ENCODE measurements at places on chromosomes 13 and 19.

DNA sequence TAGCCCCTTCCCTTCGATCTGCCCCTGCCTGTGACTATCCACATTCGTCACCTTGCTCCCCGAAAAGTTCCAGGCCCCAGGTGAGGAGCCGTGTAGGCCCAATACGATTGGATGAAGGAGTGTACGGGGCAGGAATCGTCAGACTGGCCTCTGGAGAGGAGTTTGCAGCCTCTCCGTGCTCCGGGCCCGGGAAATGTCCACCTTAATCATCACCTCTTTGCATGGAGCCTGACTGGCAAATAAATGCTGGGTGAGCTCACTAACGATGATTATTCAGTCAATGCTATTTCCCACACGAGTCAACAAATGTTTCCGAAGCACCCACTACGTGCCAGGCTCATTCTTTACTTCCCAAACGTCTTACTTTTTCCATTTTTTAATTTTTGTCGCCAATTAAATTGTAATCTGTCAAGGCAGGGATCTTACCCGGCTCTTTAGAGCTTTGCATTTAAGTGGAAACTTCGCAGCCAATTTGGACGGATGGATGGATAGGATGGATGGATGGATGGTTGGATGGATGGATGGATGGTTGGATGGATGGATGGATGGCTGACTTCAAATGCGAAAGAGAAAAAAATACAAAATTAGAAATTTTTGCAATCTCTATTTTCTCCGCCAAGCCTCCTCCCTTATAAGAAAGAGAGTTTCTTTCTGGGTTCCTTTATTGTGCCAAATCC, 45.8 kb downstream of the TGDS start:
- DNase-seq = no peak

DNA sequence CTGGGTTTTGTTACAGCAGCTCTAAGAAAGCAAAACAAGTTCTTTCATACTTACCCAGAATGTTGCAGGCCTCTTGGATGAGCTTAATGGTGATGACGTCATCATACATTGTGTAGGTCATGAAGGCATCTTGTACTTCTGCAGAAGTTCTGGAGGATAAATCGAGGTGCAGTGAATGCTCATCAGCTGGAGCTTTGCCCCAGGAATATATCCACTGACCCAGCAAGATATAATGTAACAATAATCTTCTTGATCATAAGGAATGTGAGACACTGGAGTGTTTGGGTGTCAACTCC, 63.0 kb downstream of the C13orf42 start:
- no peak for DNase-seq

- DNase-seq = no peak
Observed at GRCh38 chr19:10780368-10780767, 55.6 kb downstream of the TMED1 start.

DNA sequence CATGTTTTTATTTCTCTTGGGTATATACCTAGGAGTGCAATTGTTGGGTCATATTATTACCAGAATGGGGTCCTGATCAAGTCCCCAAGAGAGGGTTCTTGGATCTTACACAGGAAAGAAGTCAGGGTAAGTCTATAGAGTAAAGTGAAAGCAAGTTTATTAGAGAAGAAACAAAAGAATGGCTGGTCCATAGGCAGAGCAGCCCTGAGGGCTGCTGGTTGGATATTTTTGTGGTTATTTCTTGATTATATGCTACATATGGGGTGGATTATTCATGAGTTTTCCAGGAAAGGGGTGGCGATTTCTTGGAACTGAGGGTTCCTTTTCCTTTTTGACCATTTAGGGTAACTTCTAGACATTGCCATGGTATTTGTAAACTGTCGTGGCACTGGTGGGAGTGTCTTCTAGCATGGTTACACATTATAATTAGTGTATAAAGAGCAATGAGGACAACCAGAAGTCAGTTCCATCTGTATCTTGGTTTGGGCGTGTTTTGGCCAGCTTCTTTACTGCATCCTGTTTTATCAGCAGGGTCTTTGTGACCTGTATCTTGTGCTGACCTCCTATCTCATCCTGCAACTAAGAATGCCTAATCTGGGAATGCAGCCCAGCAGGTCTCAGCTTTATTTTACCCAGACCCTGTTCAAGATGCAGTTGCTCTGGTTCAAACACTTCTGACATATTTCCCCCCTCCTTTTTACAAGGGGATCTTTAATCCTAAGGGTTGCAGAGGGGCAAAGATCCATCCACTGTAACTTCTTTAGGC, 41.1 kb downstream of the CEACAM1 start:
- DNase-seq = no peak

DNA sequence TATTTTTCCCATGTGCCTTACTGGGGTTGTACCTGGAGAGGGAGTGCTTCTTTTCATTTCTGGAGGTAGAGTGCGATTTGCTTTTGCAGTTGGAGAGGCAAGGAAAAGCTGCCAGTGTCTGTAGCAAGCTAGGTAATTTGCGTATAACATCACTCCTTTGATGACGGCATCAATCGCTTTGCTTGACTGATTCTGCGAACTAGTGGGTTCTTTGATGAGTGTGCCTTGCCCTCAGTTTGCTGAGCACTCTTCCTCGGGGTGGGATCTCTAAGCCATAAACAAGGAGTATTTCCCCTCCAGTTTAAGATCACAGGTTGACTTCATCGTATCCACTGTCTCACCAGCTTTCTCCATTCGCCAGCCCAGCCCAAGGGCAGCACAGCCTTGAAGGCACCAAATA, 344.5 kb downstream of the KCNRG start:
- DNase-seq = no peak

DNA sequence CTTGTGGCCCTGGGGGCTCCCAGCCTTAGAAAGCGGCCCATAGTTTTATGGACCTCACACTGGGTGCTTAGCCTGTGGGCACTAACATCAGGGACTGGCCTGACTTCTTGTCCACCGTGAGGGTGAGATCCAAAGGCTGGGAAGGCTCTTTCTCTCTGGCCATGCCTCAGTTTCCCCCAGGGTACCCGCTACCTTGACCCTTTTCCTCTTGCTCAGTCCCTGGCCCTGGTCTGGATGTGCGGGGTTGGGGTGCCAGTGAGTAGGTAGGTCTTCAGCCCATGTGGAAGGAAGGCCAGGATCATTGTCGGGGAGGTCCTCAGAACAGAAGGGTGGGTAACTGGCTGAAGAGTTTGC, 1.6 kb upstream of the TMEM161A start:
- DNase-seq = no peak

GRCh38 chr13:94020833-94021232, 458.6 kb downstream of the DCT start:
- DNase-seq = no peak

Measured in pancreas (tissue), 10 donors.